ENCODE measurements at places on chromosomes 1 and 21. TPM values are rescaled to one million over a fixed set of nuclear protein-coding genes. Genes with fewer than 3 reads are reported as not detected.

The DESI2 gene
- total RNA-seq = 50.5 TPM

The C1QB gene
- not detected for total RNA-seq

- H3K27ac ChIP-seq = no peak overlapping the region
- no peak for DNase-seq
- no peaks in the 10 kb centered on the region for H3K27me3 ChIP-seq
These were observed 50.5 kb upstream of the SLFNL1 start for GRCh38 chr1:41072051-41072450.

The FBLIM1 gene
- total RNA-seq = 156 TPM

The SLC44A5 gene
- total RNA-seq = 0.21 TPM

- no peaks in the 10 kb centered on the region for H3K27me3 ChIP-seq
- H3K36me3 ChIP-seq = no peaks in the 10 kb centered on the region
- peaks cover 34% of the 10 kb centered on the region for H3K4me1 ChIP-seq
- peak overlapping the region; percentile 89 for H3K27ac ChIP-seq
These were observed 88.8 kb downstream of the MAST2 start for GRCh38 chr1:45892068-45892785.

GRCh38 chr1:22275626-22276395 is 132.9 kb upstream of the WNT4 start:
- no peak overlapping the region for H3K4me3 ChIP-seq
- peaks cover 26% of the 10 kb centered on the region for H3K27me3 ChIP-seq
- no peaks in the 10 kb centered on the region for H3K36me3 ChIP-seq

The RGS13 gene
- total RNA-seq = not detected

The PRAMEF7 gene
- not detected for total RNA-seq

The PTPN7 gene
- not detected for total RNA-seq

DNA sequence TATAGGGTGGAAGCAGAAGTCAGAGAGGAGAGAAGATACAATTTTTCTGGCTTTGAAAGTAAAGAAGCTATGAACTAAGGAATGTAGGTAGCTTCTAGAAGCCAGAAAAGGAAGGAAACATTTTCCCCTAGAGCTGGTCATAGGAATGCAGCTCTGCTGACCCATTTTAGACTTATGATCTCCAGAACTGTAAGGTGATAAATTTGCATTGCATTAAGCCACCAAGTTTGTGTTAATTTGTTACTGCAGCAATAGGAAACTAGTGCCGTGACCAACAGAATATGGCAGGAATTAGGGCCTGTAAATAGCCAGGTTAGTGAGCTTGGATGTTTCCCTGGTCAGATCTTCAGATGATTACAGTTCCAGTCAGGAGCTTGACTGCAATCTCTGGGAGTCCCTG is 244.3 kb upstream of the C1orf105 start:
- no peak overlapping the region for H3K4me3 ChIP-seq
- no peak for DNase-seq
- no peak overlapping the region for H3K27ac ChIP-seq
- H3K4me1 ChIP-seq = peaks cover 12% of the 10 kb centered on the region

DNA sequence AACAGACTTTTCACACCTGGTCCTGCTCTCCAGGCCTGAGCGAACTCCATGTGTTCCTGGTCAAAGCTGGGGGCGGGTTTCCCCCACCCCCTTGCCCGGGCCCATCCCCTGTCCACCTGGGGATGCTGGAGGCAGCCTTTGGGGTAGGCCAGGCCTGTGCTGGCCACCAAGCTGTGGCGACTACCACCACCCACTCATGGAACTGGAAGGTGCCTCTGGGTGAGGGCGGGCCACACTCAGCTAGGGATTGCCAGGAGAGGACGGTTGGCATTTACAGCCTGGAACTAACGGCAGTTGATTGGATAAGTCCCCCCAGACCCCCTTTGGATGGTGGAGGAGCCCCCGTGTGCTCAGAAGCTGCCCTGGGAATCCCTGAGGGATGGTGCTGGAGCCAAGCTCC is 7.9 kb downstream of the S100B start:
- peaks cover 10% of the 10 kb centered on the region for H3K4me1 ChIP-seq
- H3K27ac ChIP-seq = no peak overlapping the region
- no peaks in the 10 kb centered on the region for H3K27me3 ChIP-seq
- no peak for DNase-seq
- H3K36me3 ChIP-seq = no peaks in the 10 kb centered on the region

DNA sequence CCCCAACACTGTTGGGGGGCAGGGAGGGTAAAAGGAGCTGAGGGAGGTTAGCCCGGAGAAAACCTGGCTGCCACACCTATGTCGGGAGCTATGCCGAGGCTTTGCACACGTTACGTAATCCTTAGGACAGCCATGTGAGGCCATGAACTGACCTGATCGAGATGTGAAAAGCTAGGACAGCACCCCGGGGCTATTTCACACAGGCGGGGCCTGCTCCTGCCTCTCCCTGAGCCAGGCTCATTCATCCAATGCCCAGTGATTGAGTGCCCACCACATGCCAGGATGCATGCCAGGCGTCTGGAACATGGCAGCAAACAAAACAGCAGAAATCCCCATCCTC is 30.2 kb downstream of the LDLRAP1 start:
- no peaks in the 10 kb centered on the region for H3K36me3 ChIP-seq
- no peak for DNase-seq
- no peak overlapping the region for H3K4me3 ChIP-seq

- H3K4me1 ChIP-seq = peaks cover 9% of the 10 kb centered on the region
- DNase-seq = no peak
- no peaks in the 10 kb centered on the region for H3K36me3 ChIP-seq
- peaks cover 58% of the 10 kb centered on the region for H3K27me3 ChIP-seq
- no peak overlapping the region for H3K4me3 ChIP-seq
These were observed 6.2 kb downstream of the RASSF5 start for GRCh38 chr1:206513312-206514111.

- H3K27me3 ChIP-seq = no peaks in the 10 kb centered on the region
- H3K27ac ChIP-seq = no peak overlapping the region
- no peak for DNase-seq
- H3K4me1 ChIP-seq = peaks cover 4% of the 10 kb centered on the region
- no peak overlapping the region for H3K4me3 ChIP-seq
- H3K36me3 ChIP-seq = peaks cover 23% of the 10 kb centered on the region
These were observed 147.1 kb downstream of the C1orf21 start for GRCh38 chr1:184533915-184534314.

The CFAP298 gene
- 35.6 TPM for total RNA-seq

- H3K27me3 ChIP-seq = peaks cover 2% of the 10 kb centered on the region
- H3K27ac ChIP-seq = no peak overlapping the region
- no peaks in the 10 kb centered on the region for H3K36me3 ChIP-seq
- DNase-seq = no peak
These were observed 30.0 kb downstream of the RABIF start for GRCh38 chr1:202858789-202859414.

DNA sequence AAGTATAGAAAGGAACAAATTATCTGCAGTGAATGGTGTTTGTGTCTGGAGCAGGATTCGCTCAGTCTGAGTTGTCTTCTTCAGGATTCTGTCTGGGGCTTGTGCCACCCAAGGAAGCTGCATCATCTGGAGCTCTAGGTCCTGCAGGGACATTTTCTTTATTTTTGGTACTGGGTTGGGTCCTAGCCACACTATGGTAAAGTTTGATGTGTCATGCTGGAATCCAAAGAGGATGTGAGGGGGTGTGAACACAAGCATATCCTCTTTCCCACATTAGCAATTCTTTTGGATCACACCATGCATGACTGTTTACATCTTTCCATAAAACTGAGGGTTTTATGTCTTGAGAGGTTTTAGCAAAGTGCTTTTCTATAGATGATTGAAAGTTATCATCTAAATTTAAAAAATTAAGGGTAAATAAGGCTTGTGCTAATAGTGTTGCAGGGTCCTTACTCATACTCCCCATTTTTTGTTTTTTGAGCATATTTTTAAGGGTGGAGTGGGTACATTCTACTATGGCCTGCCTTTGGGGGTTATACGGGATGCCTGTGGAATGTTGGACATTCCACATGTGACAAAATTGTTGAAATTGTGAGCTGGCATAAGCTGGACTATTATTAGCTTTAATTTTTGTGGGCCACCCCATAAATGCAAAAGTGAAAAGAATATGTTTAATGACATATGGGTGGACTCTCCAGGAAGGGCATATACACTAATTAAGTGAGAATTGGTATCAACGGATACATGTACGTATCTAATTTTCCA is 152.0 kb upstream of the HMCN1 start:
- H3K4me1 ChIP-seq = peaks cover 17% of the 10 kb centered on the region
- H3K27me3 ChIP-seq = no peaks in the 10 kb centered on the region
- H3K36me3 ChIP-seq = peaks cover 25% of the 10 kb centered on the region
- H3K4me3 ChIP-seq = no peak overlapping the region

DNA sequence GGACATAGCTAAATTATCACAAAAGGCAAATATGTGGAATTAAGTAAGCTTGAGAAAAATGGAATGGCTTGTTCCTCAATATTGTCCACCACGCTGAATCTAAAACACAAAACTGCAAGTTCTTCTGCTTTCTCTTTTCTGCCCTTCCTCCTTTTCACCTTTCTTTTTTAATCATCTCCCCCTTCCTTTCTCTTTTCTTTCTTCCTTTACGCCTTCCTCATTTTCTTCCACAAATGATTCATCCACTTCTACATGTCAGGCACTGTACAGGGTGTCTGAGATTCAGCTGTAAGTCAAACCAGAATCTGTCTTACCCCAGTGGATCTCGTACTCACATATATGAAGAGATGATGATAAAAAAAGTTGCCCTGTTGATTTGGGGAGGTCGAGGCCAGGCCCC is 1182.5 kb downstream of the MRPL39 start:
- no peaks in the 10 kb centered on the region for H3K27me3 ChIP-seq
- no peak overlapping the region for H3K27ac ChIP-seq
- no peak for DNase-seq
- H3K4me3 ChIP-seq = no peak overlapping the region
- H3K36me3 ChIP-seq = no peaks in the 10 kb centered on the region

- H3K27ac ChIP-seq = no peak overlapping the region
- H3K36me3 ChIP-seq = no peaks in the 10 kb centered on the region
- no peaks in the 10 kb centered on the region for H3K27me3 ChIP-seq
- H3K4me1 ChIP-seq = no peaks in the 10 kb centered on the region
- no peak for DNase-seq
These were observed 246.8 kb downstream of the LMO4 start for GRCh38 chr1:87575528-87575927.

The DNAI4 gene
- 8.9 TPM for total RNA-seq

The POLR3C gene
- 33.4 TPM for total RNA-seq

GRCh38 chr1:19534281-19534680 is 48.9 kb upstream of the CAPZB start:
- peaks cover 6% of the 10 kb centered on the region for H3K4me1 ChIP-seq
- H3K27ac ChIP-seq = no peak overlapping the region
- DNase-seq = no peak
- H3K27me3 ChIP-seq = no peaks in the 10 kb centered on the region
- no peak overlapping the region for H3K4me3 ChIP-seq

DNA sequence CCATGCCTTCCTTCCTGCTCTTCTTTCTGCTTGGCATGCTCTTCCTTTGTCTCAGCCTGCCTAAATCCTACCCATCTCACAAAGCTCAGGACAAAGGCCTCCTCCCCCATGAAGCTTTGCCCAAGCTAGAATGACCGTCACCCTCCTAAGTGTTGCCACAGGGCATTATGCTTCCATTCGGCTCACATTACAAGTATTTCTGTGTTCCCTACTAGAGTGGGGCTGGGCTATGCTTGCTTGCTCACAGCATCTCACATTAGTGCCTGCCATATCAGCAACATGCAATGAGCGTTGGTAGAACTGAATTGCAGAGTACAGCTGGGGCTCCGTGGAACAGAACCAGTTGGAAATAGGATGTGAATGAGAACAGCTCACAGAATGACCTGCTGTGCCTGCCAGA is 82.8 kb downstream of the CD58 start:
- peaks cover 61% of the 10 kb centered on the region for H3K4me1 ChIP-seq
- no peaks in the 10 kb centered on the region for H3K36me3 ChIP-seq
- H3K4me3 ChIP-seq = no peak overlapping the region
- DNase-seq = no peak
- peaks cover 3% of the 10 kb centered on the region for H3K27me3 ChIP-seq

DNA sequence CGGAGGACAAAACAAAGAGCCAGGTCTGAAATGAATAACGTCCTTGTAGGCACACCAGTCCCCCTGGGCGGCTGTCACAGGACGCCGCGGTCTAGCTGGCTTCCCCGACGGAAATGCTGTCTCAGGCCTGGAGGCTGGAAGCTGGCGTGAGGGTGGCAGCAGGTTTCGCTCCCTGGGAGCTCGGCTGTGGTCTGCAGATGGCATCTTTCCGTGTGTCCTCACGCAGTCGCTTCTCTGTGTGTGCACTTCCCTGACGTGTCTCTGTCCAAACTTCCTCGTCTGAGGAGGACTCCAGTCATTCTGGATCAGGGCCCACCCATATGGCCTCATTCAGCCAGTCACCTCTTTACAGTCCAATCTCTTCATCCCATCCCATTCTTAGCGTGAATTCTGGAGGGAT is 14.2 kb downstream of the TNFRSF14 start:
- DNase-seq = no peak
- no peak overlapping the region for H3K27ac ChIP-seq
- peaks cover 5% of the 10 kb centered on the region for H3K4me1 ChIP-seq
- peaks cover 22% of the 10 kb centered on the region for H3K27me3 ChIP-seq
- H3K4me3 ChIP-seq = no peak overlapping the region
- H3K36me3 ChIP-seq = no peaks in the 10 kb centered on the region

DNA sequence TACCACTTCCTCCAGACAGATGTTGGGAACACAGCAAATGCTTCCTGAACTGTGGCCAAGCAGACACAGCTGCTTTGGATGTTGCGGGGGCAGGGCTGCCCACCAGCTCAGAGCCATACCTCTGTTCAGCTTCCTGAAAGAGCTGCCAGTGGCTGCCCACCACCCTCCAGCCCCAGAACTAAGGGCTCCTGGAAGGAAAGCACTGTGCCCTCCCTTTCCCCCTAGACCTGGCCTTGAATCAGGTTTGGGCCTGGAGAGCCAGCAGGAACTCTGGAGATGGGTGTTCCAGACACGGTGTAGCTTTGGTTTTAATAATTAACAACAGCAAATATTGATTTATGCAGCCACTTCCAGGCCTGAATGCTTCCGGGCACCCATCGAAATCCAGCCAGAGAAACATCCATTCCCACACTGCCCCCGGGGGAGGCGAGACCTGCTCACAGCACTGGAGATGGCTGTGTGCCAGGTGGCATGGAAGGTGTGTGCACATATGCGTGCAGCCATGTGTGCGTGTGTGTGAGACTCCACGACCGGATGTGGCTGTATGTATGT is 45.7 kb downstream of the RAP1GAP start:
- H3K4me3 ChIP-seq = no peak overlapping the region
- peaks cover 5% of the 10 kb centered on the region for H3K4me1 ChIP-seq
- H3K27me3 ChIP-seq = peaks cover 4% of the 10 kb centered on the region
- H3K27ac ChIP-seq = no peak overlapping the region
- DNase-seq = no peak

The MEX3A gene
- 19.8 TPM for total RNA-seq

The GJA4 gene
- not detected for total RNA-seq

The TMPRSS15 gene
- 1.3 TPM for total RNA-seq

The GNAT2 gene
- total RNA-seq = not detected

DNA sequence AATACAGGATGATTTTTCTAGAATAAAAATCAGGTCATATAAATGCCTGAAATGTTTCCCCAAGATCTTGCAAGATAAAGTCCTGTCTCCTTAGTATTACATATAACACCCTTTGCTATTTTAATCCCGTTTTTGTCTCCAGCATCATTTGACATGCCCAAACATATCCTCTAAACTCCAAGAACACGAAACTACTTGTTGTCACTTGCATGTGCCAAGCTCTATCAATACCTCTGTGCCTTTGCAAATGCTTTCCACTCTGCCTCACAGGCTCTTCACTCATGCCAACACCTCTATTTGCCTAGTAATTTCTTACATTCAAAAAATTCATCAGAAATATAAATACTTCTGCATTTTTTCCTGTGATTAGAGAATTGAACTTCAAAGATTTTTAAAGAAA is 37.9 kb downstream of the LRRIQ3 start:
- H3K27ac ChIP-seq = no peak overlapping the region
- no peaks in the 10 kb centered on the region for H3K36me3 ChIP-seq
- H3K4me3 ChIP-seq = no peak overlapping the region
- no peaks in the 10 kb centered on the region for H3K4me1 ChIP-seq
- no peak for DNase-seq
